ENCODE measurements at places on chromosomes 6 and 20.

DNA sequence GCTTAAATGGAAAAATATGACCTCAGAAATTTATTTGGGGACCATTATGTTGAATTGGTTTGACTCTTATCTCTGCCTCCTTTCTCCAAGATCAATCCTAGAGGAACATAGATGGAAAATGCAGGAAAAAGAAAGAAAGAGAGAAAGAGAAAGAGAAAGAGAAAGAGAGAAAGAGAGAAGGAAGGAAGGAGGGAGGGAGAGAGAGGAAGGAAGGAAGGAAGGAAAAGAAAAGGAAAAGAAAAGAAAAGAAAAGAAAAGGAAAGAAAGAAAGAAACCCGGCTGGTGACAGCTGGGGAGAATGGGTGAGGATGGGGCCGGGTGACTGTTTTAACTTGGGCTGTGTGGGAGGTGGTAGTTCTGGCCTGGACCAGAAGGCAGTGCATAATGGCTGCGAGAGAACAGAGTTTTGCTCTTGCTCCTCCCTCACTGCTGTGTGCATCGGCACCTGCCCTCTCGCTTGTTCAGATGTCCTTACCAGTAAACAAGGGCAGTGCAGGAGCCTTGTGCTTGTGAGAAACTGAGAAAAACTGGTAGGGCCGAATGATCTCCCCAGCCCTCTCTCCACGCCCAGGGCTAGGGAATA is 24.7 kb downstream of the GLO1 start:
- DNase-seq: no peak

DNA sequence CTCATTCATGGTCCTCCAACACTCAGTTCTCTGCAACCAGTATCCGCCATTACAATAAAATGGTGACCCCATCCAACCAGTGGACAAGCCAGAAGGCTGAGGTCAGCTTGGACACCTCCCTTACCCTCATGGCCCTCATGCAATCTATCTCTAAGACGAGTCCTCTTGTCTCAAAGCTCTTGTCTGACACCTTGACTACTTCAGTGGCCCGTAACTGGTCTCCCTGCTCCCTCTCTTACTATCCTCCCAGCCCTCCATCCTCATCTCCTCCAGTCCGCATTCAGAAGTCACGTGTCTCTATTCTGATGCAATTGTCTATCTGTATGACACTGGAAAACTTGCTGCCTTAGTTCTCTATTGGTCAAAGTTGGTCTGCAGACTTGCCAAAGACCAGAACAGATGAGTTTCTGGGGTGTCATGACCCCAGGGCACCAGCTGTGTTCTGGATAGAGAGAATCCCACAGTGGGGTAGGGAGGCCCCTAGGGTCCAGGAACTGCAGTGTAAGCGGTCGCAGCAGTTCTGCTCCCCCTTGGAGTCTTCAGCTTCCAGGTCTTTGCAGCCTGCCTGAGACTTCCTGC is 59.6 kb upstream of the RNF24 start:
- DNase-seq: no peak

GRCh38 chr20:57680131-57680716 is 29.6 kb downstream of the PMEPA1 start:
- DNase-seq: no peak

DNA sequence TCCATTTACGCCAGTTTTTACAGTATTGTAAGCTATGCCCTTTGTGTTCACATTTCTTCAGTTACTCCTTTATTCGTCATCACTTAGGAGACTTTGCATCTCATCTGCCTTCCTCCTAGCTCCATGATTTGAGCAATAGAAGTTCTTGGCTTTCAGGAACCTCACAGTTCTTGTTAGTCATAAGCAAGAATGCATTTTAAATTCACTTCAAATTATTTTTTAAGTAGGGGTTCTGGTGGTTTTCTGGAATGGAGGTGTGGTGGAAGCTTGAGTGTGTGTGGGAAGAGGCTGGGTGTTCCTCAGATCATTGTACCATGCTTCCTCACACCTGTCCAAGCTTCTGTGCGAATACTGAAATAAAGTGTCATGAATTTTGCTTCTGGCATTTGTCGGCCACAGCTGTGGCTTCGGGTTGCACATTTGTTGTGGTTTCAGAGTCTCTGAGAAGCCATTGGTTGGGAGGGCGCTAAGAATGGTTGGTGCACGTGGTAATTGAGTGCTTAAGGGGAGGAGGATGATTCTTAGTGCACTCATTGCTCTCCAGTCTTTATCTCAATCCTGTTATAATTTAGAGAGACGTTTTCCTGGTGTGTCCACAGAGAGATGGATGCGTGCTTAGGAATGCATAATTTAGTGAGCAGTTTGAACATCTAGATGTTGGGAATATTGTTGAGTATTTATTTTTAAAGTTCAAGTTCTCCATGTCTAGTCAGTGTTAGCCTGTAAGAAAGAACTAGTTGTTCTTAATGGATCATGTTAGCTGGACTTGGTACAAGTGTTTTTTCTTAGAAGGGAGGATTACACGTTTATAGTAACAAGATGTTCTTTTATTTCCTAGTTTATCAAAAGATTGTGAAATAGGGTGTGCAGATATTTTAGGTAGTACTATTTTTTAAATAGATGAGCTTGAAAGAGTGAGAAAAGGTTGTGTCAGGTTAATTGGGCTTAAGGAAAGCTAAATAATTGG is 31.9 kb downstream of the FOXO3 start:
- DNase-seq: peak; percentile 27

GRCh38 chr20:3405696-3406358 is 1.6 kb downstream of the DNAAF9 start:
- no peak for DNase-seq

DNA sequence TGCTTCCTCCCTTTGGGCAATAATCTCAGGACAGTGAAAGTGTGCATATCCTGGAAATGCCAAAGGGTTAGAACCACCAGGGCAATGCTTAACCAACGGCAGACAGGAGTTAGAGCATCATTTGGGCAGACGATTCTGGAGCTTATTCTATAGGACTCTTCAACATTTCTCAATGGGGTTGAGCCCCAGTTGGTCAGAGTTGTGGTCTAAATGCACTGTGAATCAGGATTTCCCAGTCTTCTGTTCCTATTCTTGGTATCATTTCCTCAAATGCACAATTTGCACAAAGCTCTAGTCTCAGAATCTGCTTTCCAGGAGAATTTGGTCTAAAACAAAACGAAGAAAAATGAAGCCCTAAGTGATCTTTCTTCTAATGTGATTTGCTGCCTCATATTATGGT is 389.6 kb upstream of the JAG1 start:
- no peak for DNase-seq

DNA sequence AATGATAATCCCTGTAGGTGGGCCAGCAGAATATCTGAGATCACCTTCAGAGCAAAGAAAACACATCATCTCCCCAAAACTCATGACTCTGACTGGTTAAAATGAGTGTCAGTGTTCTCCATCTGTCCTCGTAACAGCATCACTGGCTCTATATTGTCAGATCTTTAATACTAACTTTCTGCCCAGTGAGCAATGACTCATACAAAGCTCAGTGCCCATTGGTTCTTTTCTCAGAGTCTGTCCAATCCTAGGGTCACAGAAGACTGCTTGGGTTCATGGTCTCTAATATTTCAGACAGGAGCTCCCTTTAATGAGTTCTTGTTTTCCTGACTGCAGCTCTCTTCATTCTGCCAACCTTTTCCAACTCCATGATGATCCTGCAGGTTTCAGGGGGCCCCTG is 36.4 kb downstream of the HLA-DPB1 start:
- no peak for DNase-seq

- DNase-seq: no peak
Measured at GRCh38 chr6:68761985-68762384, 126.9 kb downstream of the ADGRB3 start.

- no peak for DNase-seq
Measured at GRCh38 chr6:83096791-83097190, 29.3 kb downstream of the DOP1A start.

GRCh38 chr6:158762787-158763433 is 56.3 kb downstream of the EZR start:
- DNase-seq: no peak

DNA sequence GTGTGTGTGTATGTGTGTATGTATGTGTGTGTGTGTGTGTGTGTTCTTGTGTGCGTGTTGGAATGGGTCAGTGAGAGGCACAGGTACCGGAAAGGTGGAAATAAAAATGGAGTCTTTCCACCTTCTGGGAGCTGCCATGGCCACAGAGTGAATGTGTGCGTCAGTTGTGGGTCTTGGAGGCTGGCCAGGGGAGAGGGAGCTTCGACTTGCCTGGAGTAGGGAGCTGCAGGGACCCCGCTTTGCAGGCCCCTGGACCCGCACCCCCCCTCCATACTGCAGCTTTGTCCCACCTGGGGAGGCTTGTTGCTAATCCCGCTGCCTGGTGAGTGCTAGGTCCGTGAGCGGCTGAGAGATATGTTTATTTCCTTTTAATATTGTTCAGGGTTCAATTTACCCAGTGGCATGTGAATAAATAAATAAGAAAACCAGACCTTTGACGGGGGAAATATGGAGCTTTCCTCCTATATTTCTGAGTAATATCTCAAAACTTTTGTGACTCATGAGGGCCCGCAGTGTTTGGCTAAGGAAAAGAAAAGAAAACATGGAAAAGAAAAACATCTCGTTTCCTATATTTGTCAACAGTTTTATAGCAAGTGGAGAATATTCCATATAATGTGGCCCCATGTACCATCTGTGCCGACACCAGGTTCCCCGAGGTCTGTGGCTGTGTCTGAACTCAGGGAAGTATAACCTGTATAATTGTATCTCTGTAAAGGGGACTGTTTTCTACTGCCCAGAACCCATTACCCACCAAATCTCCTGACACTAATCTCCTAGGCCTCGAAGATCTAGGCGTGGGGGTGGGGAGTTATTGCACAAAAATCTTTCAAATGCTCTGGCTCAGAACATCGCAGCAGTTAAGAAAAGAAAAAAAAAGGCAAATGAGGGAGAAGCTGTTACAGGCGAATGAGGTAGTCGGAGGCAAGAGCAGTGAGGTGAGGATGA is 24.6 kb upstream of the CCDC167 start:
- DNase-seq: no peak

DNA sequence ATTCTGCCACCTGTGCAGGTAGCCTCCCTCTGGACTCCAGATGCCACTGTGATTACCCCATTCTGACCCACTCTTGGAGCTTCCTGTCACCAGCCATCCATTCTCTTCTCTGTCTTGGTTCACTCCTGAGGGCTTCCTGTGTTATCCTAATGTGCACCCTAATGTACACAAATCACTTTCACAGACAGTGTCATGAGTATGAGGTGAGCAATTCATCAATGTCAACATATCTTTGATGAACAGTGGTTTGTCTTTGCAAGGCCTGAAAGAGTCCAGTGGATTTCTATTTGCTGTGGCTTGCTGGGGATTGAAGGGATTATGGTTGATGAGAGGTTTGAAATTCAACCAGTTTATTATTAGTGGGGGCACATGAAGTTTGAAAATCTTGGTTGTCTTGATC is 63.8 kb upstream of the EEF1E1 start:
- no peak for DNase-seq

DNA sequence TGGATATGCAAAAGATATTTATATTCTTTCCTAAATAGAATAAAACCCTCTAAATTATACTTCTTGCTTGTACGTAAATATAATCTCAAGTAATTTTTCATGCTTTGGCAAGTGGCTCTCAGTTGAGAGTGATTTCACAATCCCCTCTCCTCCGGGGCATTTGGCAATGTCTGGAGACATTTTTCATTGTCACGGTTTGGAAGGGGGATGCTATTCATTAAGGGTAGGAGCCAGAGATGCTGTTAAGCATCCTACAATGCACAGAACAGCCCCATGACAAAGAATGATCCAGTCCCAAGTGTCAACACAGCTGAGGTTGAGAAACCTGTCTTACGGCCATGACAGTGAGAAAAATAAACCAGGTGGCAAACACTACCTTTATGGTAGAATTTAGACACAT is 75.7 kb downstream of the AGPAT4 start:
- no peak for DNase-seq

GRCh38 chr6:90537723-90538258 is 49.1 kb downstream of the MAP3K7 start:
- DNase-seq: no peak

- DNase-seq: no peak
Measured at GRCh38 chr6:42162384-42162783, 10.8 kb upstream of the GUCA1A start.

DNA sequence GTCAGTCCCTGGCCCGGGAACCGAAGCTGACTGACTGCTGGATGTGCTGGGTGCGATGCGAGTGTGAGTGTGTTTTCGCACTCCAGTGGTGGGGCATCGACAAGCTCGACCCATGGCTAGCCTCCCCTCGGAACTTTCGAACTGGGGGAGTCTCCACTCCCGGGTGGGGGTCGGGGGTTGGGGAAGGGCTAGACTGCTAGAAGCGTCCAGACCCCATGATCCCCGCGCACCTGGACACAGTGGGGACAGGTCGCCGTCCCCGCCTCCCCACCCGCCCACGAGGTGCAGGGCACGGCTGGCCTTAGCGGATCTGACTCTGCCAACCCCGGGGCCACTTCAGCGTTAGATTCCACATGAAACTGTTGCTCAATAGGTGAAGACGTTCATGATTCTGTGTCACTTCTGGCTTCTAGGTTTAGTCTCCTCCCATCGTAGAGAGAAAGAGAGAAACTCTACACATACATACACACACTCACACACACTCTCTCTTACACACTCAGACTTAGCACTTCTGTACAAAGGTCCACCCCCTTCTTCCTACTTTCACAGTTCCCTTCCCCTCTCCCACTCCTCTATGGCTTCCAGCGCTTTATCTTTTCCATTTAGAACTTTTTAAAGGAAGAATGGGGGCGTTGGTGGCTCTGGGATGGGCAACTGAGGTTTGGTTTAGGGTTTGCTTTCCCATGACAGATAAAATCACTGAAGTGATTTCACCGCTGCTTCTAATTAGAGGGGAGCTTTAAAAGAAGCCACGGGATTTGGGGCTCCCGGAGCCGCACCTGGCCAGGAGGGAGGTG is 5.1 kb upstream of the TFAP2A start:
- DNase-seq: no peak

DNA sequence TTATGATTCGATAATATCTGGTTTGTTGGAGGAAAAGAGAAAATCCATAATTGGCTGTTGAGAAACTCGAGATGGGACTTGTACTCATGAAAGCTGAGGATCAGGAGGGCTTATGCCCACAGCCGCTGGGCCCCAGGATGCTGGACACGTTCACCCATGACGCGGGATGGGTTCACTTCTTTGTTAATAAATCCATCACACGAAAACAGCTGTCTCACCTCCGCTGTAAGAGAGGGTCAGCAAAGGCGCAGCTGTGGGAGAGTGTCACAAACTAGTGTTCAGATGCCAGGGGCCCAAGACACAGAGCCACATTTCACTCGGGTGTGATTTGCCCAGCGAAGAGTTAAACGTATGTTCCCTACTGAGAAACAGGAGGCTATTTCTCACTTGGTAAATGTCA is 315.1 kb downstream of the THBS2 start:
- no peak for DNase-seq

DNA sequence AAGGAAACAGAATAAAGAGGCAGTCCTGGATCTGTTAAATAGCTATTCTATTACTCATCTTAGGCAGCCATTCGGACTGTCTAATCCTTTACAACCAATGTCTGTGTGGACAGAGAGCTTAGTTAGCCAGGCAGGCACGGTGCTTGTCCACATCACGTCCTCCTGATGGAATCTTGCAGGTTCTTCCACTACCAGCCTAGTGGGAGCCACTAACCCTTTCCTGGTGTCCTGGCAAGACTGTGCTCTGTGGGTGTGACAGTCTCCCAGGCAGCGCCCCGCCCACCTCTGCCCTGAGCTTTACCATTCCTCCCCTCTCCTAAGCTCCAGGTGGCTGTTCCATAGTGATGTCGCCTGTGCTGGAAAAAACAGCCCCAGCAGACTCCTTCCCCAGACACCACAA is 78.3 kb upstream of the CLDN20 start:
- DNase-seq: no peak

Measured in stimulated activated CD8-positive, alpha-beta memory T cell treated with anti-CD3 and anti-CD28 coated beads, Interleukin-12 subunit alpha, Interleukin-12 subunit beta, amount 100 ng/mL, for 4 hours (primary cell).